ENCODE measurements at places on chromosomes 13 and 19.

DNA sequence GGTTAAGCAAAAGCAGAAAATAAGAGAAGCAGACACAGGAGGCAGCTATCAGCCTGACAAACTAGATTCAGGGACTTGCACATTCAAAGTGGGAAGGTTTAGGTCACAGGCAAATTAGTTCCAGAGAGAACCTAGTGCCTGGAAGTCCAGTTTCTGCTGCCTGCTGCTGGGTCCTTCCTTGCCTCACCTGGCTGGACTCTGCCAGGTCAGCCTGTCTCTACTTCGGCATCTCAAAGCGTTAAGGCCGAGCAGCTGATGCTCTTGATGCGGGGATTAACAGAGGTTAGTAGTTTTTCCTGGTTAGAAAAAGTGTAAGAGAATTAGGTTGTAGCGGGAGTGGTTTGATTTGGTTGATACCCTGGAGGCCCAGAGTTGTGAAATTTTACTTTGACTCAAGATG lies 52.0 kb downstream of the KLF5 start:
- no peak for DNase-seq

DNA sequence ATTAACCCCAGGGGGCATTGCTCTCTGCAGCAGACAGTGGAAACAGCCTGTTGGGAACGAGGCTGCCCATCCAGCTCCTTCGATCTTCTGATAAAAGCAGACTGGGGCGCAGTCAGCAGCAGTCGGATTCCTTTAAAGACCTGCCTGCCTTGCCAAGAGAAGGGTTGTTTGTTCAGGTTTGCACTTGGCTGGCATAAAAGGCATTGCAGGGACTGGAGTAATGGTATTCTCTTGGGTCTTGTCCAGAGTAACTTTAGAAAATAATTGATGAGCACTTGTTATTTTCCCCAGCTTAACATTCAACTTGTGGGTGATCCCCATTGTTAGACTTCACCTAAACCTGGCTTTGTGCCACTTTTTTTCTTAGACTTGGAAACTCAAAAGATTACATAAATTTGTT lies 67.3 kb upstream of the SLC10A2 start:
- no peak for DNase-seq

DNA sequence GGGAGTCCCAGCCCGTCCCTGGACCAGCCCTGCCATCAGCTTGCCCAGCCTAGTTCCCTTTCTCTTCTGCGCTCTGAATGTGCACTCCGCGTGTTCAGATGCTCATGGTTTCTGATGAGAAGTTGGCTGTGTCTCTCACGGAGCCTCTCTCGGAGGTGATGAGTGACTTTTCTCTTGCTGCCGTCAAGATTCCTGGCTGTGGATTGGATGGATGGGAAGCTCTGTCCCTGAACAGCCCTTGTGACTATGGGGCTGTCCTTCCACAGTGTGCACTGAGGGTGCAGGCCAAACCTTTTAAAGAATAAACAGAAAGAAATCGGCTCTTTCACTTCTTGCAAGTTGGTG lies 24.4 kb downstream of the WTIP start:
- DNase-seq = no peak

DNA sequence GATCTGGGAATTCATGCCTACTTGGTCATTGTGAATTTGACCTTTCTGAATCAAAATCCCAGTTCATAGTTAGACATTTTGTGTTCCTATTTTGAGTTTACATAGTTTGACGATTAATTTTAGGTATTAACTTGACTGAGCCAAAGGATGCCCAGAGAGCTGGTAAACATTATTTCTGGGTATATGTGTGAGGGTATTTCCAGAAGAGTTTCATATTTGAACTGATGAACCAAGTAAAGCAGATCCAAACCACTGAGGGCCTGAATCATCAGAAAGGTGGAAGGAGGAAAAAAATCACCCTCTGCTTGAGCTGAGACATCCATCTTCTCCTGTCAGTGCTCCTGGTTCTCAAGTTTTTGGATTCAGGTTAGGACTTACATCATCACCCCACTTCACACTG lies 116.6 kb downstream of the CYSLTR2 start:
- no peak for DNase-seq

DNA sequence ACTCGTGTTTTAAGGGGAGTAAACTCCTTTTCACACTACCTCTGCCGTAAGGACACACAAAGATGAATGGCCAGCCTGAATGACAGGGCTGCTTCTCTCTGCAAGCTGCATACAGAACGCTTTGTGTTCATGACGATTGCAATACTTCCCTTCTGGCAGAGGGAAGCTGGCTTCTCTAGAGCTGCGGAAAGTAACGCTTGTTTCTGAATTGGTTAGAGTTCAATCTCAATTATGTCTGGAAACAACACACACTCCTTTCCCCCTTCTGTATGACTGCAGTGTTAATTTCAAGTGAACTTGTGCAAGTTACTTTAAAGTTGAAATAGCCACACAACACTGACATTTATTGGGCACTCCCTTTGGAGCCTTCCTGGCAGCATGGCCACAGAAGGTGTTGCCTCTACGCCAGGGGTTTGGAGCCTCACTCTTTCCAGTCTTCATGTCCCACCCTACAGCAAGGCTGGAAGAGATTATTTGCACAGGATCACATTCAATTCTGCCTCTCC lies 242.6 kb downstream of the NDFIP2 start:
- DNase-seq = no peak

DNA sequence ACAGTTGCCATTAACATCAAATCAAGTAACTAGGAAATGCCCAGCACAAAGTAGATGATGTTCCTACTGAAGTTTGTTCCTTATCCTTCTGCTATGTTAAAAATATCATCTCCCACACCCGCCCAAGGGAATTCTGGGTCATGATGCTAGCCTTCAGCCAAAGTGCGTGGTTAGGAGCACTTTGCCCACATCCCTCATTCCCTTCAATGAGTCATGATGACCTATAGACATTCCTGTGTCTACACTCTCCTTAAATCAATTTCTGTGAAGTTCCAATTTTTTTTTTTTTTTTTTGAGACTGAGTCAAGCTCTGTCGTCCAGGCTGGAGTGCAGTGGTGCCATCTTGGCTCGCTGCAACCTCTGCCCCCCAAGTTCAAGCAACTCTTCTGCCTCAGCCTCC lies 17.0 kb downstream of the RXFP2 start:
- peak; percentile 74 for DNase-seq

DNA sequence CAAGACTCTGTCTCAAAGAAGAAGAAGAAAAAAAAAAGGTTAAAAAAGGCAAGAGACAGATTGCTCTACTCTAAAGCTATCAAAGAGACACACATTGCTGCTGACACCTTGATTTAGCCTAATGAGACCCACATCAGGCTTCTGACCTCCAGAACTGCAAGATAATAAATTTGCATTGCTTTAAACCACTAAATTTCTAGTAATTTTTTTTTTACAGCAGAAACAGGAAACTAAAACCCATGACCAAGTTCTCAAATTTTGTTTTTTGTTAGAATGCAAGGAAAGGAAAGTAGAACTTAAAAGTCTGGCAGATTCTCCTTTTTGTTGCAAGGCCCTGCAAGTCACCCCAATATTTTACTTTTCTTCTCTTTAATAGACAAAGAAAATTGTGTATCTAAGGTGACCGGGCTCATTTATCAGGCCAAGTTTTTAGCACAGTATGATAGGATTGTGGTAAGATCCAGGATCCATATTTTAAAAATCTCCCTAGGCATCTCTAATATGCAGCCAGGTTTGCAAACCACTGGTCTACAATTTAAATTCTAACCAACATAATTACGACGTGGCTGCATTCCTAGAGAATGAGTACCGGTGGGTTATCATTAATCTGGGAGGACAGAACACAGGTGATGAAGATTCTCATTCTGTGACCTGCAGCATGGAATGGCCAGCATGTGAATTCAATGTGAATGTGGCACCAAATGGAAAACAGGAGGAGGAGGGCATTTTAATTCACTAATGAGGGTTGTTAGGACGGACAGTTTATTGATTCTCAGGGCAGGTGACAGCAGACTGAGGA lies 56.7 kb upstream of the MED4 start:
- DNase-seq = no peak

GRCh38 chr13:20461860-20462532 lies 63.7 kb downstream of the CRYL1 start:
- DNase-seq = no peak

- no peak for DNase-seq
Observed at GRCh38 chr13:100461309-100462030, 127.1 kb downstream of the GGACT start.

- DNase-seq = no peak
Observed at GRCh38 chr19:37078717-37079032, 442 bp downstream of the ZNF420 start.

GRCh38 chr19:51521781-51522180 lies 9.7 kb downstream of the SIGLEC6 start:
- DNase-seq = no peak

GRCh38 chr19:20423381-20424197 lies 142.0 kb downstream of the ZNF737 start:
- DNase-seq = peak; percentile 15

DNA sequence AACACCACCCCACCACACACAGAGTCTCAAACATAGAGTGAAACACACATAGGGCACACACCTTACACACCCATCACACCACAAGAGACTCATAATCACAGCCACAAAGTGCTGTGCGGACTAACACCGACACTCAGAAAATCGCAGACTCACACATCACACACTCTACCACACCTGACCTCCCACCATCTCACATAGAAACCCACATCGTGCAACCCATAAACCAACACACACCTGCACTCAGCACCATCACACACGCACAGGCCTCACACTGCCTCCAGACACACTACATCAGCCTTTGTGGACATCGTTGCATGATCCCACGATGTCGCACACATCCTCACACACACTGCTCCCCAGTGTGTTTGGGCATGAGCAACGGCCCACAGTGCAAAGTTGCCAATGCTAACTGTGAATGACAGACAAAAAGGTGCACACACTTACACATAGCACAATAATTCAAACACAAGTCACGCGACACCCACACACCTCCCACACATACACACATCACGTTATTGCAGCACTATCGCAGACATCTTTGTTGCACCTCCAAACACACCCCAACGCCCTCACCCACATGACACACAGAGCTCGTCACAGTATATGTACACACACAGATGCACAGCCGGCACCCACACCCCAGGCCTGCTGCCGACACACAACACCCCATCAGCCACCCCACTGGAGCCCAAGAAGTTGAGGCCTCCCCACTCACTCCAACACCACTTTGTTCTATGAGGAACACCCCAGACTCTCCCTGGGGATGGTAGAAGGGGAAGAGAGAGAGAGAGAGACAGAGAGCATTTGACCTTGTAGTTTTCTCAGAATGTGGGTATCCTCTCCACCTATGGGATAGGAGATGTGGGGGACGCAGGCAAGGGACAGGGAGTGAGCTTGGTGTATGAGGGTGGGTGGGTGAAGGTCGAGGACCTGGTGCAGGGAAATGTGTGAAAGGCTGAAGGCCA lies 1.2 kb upstream of the ATP1A3 start:
- DNase-seq = no peak

- no peak for DNase-seq
Observed at GRCh38 chr19:50797781-50798658, 7.8 kb downstream of the ACP4 start.

DNA sequence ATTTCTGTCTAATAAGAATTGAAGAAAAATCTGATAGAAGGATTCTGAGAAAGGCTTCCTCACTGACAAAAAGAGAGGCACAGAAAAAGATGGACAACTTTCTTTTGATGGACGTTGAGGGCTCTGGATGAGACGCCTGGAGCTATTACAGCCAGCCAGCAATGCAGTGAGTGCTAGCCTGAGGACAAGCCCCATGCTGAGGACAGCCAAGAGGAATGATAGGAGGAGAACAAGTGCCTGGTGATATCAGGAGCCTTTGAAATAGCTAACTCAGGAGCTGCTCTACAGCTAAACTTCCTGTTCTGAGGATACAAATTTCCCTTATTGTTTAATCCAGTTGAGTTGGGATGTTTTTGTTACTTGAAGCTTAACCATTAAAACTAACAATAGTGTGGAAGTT lies 212.3 kb downstream of the COG6 start:
- DNase-seq = no peak

DNA sequence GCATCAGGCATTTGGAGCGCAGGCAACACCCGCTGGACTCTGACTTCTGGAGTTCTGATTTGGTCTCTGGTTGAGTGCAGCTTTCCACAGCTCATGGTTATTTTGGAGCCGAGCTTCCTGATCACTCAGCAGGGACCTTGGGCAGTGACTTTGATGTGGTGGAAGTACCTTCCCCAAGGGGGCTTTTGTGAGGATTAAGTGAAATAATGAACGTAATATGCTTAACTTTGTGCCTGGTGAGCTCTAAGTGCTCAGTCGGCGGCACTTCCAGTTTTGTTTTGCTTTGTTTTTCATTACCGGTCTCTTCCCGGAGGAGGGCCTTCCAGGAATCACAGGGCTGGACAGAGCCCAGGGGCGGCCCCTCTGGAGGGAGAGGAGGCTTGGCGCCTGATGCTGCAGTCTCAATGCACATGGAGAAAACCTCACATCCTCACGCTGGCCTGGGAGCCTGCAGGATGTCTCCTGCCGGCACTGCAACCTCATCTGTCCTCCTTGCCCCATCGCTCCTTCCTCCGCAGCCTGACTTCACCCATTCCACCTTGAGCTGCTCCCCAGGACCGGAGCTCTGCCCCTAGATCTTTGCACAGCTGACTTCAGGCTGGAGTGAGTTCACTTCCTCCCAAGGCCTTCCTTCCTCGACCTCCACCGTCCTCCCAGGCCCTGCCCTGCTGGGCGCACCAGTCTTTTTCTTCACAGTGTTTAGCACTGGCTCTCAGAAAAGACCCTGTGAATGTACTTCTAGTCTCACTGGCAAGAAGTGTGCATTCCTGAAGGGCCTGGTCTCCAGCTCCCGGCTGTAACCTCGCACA lies 1.5 kb downstream of the PLEKHF1 start:
- no peak for DNase-seq

DNA sequence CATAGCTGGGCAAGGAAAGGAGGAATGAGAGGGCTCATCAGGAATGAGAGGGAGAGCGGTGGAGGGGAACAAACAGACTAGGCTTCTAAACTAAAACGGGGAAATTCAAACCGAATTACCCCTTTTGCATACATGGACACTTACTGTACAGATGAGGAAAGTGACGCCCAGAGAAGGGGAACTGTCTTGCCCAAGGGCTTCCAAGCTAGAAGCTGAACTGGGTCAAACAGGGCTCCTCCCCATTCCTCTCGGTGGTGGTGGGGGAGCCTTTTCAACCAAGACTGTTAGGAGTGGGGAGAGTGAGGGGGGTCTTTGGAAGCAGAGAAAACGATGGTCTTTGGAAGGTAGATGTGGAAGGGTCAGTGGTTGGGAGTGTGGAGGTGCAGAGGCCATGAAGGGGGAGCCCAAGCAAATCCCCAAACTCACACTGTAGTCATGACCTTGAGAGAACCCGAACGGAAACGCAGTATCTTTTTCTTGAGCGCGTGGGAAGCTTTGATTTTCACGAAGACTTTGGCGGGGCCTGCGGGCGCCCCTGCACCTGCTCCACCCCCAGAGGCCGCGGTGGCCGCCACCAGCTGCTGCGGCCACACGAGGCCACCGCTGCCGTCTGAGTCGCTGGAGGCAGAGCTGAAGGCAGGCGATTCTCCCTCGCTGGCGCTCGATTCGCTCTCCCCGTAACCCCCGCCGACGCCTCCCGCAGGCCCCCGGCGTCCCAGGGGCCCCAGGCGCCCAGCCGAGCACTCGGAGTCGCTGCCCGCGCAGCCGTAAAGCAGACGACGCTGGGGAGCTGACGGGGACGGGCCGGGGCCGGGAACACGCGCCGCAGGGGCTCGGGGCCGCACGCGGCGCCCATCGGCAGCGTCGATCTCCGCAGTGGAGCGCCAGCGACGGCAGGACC lies 12.3 kb upstream of the GNG8 start:
- DNase-seq = no peak

All from fibroblast of skin of left biceps (primary cell).